Fibroblast of skin of abdomen (primary cell): ENCODE measurements at places on chromosomes 2 and 18.

- DNase-seq, result no peak
These were observed 29.1 kb downstream of the HPCAL1 start for GRCh38 chr2:10331702-10332401.

DNA sequence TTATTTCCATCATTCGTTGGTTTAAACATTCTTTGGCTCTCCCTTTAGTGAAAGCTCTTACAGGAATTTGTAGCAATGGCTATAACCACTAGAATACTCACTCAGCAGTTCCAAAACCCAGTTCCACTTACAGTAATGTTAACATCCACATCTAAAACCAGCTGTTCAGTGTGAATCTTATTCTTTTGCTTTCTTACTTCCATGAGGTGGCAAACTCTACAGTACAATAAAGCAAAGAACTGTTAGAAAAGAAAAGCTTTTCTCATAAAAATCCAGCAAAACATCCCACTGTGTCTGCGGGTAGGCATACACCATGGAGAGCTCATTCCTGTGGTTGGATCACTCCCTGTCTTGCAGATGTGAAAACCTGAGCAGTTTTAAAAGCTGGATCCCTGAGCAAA is 147.1 kb downstream of the ARHGAP28 start:
- peak; percentile 84 for DNase-seq

- no peak for DNase-seq
These were observed 101.0 kb upstream of the ZNF236 start for GRCh38 chr18:76721207-76721996.

DNA sequence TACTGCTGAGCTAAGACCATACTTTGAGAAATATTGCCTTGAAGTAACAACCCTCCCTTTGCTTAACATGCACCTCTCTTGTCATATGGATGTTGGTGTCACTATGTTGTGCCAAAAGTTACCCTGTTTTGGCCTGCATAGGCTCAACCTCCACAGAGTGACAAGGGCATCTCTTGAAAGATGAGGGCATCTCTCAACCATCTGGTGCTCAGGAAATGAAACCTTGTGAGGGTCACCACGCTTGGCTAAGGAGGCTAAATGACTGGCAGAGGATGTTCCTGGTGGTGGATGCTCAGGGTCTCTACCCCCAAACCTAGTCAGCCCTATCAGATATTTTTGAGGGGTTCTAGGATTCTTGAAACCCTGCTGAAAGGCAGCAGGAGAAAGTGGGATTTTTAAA is 2.3 kb downstream of the LHCGR start:
- DNase-seq, result no peak

DNA sequence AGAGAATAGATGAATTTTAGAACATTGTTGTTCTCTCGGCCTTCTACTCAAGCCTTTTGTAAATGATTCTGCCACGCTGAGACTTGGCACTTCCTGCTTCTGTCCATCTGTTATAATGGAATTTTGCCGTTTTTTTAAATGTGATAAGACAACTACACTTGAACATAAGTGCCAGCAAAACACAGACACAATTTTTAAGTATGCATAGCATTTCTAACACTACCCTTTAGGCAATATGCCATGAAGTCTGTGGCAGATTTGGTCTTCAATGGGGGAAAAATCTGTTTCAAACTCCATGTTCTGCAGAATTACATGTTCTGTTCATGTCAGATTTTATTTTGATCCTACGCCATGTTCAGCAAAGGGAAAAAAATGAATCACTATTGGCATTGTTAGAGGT is 1170.7 kb upstream of the SLC39A10 start:
- DNase-seq, result no peak

- no peak for DNase-seq
These were observed 479 bp downstream of the SCN9A start for GRCh38 chr2:166375195-166375735.

DNA sequence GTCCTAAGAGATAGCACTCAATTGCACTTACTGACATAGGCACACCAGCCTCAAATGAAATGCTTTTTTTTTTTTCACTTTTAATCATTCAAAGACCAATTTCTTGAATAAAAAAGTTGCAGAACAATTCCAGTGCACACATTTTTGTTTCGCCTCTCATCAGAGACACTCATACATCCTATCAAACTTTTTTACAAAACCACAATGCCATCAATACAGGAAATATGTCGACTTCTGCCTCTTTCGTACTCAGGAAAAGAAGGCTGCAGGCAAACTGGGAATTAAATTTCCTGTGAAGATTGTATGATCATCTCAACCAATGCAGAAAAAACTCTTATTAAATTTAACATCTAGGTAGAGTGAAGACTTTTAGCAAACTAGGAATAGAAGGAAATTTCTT is 112.4 kb downstream of the DNER start:
- DNase-seq, result no peak

DNA sequence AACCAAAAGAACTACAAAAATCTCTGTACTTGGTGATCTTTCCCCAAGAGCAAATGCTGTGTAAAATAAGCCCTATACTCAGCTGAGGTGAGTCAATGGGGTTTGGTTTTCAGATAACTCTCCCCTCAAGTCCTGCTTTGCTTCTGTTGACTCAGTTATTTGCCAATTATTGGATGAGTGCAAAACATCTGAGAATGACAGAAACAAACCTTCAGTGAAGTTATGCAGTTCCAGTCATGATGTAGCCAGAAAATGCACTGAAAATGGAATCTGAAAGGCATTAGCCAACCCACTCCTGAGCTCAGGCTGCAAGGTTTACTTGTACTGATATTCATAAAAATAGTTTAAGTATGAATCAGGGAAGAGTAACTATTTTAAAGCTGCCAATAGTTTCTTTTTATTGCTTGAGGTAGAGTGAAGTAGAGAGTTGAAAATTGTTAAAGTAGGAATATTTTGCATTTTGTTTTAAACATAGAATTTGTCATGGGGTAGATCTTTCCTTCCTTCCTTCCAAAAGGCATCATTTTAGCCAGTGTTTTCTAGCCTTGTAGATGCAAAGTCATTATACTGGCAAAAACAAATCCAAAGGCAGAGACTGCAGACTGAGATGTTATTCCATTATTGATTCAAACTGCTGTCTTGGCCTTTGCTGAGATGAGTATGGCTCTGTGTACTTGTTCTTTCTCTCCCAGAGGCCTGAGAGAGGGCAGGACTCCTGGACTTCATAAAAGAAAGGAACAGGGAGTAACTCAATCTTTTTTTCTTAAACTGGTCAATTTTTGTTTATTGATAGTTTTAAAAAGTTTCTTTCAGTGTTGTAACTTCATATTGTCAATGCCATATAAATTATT is 215.3 kb downstream of the RND3 start:
- peak; percentile 94 for DNase-seq

- DNase-seq, result no peak
These were observed 4.9 kb upstream of the HS6ST1 start for GRCh38 chr2:128323555-128323931.

DNA sequence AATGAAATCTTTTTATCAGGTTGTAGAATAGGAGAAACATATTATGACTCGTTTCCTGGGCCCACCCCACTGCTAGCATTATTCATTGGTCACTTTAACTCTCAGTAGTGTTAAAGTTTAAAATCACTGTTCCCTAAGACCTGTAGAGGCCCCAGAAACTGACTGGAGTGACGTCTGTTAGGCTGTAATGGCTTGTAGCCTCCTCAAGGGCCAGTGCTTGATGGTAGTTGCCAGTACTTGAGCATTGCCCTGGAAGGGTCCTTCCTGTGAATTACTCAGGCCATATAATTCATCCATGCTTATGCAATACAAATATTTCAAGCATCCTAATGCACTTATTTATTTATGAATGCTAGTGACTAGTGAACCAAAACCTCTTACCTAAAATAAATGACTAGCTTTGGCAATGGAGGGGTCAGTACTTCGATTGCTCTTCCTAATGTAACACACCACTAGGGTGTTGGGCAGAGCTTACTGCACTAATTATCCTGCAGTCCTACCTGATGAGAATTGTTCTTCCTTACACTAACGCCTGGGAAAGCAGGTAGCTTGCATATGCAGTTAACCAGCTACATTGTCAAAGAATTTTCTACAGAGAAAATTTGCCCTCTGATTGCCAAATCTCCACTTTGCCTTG is 31.2 kb downstream of the ARHGAP25 start:
- peak; percentile 25 for DNase-seq

GRCh38 chr2:159101755-159102489 is 133.5 kb downstream of the TANC1 start:
- no peak for DNase-seq

- DNase-seq, result no peak
These were observed 84.9 kb downstream of the MRO start for GRCh38 chr18:50734886-50735285.

GRCh38 chr18:24009651-24010333 is 4.8 kb upstream of the TTC39C start:
- no peak for DNase-seq

DNA sequence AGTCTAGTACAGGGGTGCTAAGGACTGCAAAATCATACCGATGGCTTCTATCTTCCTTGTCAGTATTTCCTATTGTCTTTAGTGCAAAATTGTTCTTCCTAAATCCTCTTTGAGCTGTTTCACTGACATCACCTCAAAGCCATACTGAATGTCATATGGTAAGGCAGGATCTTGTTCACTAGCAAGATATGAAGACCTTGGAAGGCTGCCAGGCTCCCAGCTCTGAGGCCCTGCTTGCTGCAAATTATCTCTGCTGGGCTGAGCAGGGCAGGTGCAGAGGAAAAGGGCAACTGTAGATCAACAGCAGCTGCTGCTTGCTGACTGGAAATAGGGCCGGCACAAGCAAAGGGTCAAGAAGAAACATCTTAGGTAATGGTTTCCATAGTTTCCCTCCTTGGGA is 58.2 kb downstream of the PMAIP1 start:
- peak; percentile 72 for DNase-seq

DNA sequence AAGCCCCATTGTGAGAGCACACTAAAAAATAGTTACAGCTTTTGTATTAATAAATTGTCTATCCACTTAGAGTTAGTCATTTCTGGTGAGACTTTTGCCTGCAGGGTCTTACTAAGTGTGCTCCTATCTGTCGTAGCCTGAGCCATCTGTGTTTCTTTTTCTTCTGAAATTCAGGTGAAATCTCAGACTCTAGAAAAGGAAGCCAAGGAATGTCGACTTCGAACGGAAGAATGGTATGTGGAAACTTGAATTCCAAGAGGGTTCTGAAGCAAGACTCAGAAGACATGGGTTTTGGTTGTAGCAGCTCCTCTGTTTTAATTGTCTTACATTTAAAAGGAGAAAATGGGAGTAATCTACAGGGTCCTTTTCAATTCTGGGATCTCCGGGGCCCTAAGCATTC is 70.0 kb upstream of the STON1 start:
- no peak for DNase-seq
